Thoracic aorta (tissue), 2 donors: ENCODE measurements at places on chromosomes 13 and 19. TPM values are rescaled to one million over a fixed set of nuclear protein-coding genes. Genes with fewer than 3 reads are reported as not detected.

DNA sequence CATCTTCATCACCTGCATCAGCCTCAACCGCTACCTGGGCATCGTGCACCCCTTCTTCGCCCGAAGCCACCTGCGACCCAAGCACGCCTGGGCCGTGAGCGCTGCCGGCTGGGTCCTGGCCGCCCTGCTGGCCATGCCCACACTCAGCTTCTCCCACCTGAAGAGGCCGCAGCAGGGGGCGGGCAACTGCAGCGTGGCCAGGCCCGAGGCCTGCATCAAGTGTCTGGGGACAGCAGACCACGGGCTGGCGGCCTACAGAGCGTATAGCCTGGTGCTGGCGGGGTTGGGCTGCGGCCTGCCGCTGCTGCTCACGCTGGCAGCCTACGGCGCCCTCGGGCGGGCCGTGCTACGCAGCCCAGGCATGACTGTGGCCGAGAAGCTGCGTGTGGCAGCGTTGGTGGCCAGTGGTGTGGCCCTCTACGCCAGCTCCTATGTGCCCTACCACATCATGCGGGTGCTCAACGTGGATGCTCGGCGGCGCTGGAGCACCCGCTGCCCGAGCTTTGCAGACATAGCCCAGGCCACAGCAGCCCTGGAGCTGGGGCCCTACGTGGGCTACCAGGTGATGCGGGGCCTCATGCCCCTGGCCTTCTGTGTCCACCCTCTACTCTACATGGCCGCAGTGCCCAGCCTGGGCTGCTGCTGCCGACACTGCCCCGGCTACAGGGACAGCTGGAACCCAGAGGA, 2.6 kb downstream of the P2RY11 start:
- no peaks in the 10 kb centered on the region for H3K27me3 ChIP-seq
- H3K4me3 ChIP-seq = no peak overlapping the region
- H3K4me1 ChIP-seq = peaks cover 12% of the 10 kb centered on the region
- DNase-seq = no peak
- peaks cover 54% of the 10 kb centered on the region for H3K36me3 ChIP-seq
- no peak overlapping the region for H3K27ac ChIP-seq

- H3K27ac ChIP-seq = no peak overlapping the region
- H3K36me3 ChIP-seq = peaks cover 18% of the 10 kb centered on the region
- no peak for DNase-seq
- no peak overlapping the region for H3K4me3 ChIP-seq
- H3K27me3 ChIP-seq = no peaks in the 10 kb centered on the region
- H3K4me1 ChIP-seq = no peaks in the 10 kb centered on the region
Observed at GRCh38 chr13:99347911-99348451, 40.8 kb upstream of the GPR183 start.

Gene MYBPC2
- total RNA-seq = 0.14 TPM

DNA sequence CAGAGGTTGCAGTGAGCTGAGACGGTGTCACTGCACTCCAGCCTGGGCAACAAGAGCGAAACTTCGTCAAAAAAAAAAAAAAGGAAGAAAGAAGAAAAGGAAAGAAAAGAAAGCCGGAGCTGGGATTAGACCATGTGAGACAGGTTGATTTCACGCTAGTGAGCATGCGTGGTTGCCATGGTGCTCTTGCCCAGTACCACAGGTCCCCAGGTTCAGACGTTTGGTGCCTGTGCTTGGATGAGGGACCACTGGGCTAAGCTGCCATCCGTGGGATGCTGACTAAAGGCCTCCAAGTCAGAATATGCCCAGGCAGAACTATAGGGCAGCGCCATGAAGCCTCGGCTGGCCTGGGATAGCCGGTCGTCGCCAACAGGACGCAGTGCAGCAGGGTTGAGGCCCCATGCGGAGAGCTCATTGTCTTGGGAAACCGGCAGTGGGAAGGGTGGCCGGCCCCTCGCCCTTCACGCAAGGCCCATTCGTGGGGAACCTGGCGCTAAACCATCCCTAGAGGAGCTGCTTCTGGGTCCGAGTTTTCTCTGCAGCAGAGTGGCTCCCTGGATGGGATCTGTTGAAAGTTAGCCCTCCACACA, 7.2 kb upstream of the TEX101 start:
- DNase-seq = no peak
- no peak overlapping the region for H3K27ac ChIP-seq
- no peaks in the 10 kb centered on the region for H3K4me1 ChIP-seq
- no peak overlapping the region for H3K4me3 ChIP-seq
- no peaks in the 10 kb centered on the region for H3K27me3 ChIP-seq

Gene GJA3
- under 0.01 TPM for total RNA-seq

DNA sequence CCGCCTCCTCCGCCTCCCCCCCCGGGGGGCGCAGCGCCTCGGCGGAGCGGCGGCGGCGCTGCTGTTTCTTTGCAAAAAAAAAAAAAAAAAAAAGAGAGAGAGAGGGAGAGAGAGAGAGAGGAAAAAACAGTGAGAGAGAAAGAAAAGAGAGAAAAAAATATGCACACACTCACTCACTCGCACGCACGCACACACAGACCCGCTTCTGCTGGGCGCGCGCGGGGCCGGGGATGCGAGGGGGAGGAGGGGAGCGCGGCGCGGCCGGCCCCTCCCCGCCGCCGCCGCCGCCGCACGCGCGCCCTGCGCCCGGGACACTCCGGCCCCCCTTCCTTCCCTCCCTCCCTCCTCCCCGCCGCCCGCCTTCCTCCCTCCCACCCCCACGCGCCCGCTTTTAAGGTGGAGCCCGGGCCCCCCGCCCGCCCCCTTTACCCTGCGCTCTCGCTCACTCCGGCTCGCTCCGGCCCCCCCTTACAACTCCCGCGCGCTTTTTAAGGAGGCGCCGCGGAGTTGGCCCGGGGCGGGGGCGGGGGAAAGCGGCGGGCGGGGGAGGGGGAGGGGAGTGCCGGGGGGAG, at the start of gene SAMD1:
SAMD1 (minus strand) TSS at position 243 of the 572 bp plus-strand sequence.
- H3K4me1 ChIP-seq = peaks cover 3% of the 10 kb centered on the region
- H3K4me3 ChIP-seq = peak within 1 kb of the TSS; percentile 75
- H3K27ac ChIP-seq = peak within 1 kb of the TSS; percentile 87
- no peaks in the 10 kb centered on the region for H3K27me3 ChIP-seq
- peaks cover 16% of the 10 kb centered on the region for H3K36me3 ChIP-seq

GRCh38 chr13:113927661-113928581, 46.0 kb downstream of the C13orf46 start:
- DNase-seq = peak; percentile 0
- no peaks in the 10 kb centered on the region for H3K27me3 ChIP-seq
- H3K4me1 ChIP-seq = peaks cover 45% of the 10 kb centered on the region
- peak overlapping the region; percentile 84 for H3K27ac ChIP-seq
